ENCODE measurements at places on chromosomes 5 and 9.
A peak's percentile ranks its signal among the peaks of the same experiment; 100 is the strongest.

GRCh38 chr9:106403081-106403480 is 459.9 kb upstream of the ZNF462 start:
- peak; percentile 11 for DNase-seq

- no peak for DNase-seq
Measured at GRCh38 chr5:132849347-132849746, 16.9 kb downstream of the GDF9 start.

GRCh38 chr5:176675676-176676360 is 28.5 kb downstream of the TSPAN17 start:
- peak; percentile 59 for DNase-seq

DNA sequence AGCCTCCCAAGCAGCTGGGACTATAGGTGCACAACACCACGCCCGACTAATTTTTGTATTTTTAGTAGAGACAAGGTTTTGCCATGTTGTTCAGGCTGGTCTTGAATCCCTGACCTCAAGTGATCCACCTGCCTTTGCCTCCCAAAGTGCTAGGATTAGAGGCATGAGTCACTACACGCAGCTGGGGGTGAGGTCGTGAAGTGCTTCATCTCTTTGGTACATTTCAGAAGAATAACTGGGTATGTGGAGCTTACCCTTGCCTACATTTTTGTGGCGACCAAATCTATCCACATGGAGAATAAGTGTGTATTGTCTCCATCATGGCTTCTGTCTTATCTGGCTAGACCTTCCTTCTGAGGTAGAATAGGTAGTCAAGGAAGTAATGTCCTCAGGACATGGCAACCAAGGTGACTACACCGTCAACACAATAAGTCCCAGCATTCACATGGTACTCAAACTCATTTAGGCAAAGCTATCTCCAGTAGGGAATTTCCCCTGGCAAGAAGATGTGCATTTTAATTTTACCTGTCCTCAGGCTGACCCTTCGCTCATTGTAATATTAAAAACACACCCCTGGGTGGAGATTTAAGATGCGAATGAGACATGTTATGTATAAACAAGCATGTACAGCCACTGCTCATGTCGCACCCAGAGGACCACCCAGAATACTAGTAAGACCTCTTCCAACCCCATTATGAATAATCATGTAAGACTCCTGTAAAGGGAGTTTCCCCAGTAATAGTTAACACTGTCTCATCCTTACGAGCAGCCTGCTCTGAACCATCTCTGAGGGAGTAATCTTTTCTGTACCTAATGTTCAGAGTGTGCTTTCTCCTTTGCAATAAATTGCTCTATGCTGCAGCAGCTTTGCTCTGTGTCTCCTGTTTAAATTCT is 1173.2 kb downstream of the TAF11L14 start:
- DNase-seq: no peak

DNA sequence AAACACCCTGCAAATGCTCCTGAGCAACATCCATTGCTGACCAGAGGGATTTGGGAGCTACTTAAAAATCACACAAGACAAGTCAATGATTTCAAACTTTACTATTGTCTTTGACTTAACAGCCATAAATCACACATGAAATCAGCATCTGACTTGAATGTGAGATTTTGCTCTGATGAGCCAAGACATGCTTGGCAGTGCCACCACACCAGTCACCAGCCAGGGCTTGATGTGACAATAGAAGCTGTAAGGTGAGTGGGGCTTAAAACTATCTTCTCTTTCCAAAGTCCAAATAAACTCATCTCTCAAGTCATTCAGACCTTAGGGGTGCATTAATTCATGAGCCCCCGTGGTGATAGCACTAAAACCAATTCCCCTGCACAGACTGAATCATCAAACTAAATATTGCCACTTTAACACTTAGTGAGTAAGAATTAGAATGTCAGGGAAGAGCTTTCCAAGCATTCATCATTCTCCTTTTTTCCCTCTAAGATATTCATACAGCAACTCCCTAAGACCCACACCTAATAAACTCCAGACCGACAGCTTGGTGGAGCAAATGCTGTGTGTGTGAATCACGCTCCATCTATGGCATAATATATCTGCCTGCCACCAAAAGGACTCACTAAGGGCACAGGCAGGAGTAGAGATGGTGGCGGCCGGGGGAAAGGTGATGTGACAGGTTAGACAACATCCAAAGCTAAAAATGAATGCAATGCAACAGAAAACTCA is 119.4 kb downstream of the SPOCK1 start:
- DNase-seq: no peak

- no peak for DNase-seq
Measured at GRCh38 chr5:65482736-65483545, 1.2 kb upstream of the ADAMTS6 start.

GRCh38 chr5:31889001-31889561 is 250.2 kb downstream of the PDZD2 start:
- DNase-seq: no peak

GRCh38 chr5:54390539-54391031 is 64.9 kb upstream of the HSPB3 start:
- no peak for DNase-seq

GRCh38 chr5:131419877-131420276 is 156.0 kb downstream of the CDC42SE2 start:
- no peak for DNase-seq

GRCh38 chr9:118674942-118675341 is 694.3 kb downstream of the BRINP1 start:
- no peak for DNase-seq

DNA sequence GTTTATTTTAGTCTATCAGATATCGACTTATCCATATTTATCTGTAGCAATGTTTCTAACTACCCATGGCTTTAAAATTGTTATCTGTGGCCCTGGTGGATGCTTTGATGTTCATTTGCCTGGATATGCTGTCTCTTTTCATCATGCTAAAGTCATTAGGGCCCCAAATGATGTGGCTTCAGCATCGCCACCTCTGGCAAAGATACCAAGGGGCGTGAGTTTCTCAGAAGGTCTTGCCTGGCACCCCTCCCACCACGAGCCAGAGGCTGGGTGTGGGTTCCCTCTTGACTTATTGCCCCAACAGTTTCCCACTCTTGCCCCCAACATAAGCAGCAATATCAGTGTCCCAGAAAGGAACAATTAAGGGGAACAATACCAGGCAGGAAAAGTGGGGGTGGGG is 5.4 kb downstream of the ROPN1L start:
- no peak for DNase-seq

DNA sequence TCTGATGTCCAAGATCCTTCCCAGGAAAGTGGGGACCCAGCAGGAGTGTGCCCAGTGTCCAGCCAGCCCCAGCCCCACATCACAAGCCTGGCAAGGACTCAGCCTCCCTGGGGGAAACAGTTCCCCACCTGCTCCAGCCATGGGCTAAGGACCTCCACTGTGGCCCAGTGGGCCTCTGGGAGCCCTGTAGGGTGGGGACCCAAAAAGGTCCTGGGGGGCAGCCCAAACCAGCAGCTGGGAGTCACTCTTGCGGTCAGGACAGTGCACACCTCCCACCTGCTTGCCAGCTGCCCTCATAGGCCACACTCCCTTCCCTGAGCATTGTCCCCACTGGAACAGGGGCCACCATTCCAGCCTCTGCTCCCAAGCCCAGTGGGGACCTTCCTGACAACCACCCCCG is 1.7 kb downstream of the ABCA2 start:
- no peak for DNase-seq

DNA sequence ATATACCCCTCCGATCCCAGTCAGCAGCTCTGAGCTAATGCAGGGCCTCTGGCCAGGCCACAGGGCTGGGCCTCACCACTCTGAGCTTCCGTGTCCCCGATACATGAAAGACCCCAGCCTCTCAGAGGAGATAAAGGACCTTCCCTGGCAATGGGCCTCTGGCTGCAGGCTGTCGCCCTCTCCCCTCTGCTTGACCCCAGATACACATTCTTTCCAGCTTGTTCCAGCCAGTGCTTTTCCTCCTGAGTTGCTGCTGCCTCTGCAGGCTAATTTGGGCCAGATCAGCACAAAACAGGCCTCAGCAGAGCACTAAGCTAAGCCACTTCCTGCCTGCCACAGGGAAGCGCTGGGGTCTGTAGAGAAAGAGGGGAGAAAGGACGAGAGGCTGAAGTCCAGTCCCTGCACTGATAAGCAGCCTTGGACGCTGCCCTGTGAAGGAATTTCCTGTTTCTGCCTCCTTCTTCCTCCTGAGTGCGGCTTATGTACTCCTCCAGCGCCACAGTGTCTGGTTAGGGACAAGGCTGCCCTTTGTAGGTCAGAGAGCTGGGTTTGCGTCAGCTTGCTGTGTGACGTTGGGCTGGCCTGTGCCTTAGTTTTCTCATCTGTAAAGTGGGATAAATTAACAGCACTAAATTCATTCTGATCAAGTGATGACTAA is 73.0 kb upstream of the IL17B start:
- peak; percentile 89 for DNase-seq

DNA sequence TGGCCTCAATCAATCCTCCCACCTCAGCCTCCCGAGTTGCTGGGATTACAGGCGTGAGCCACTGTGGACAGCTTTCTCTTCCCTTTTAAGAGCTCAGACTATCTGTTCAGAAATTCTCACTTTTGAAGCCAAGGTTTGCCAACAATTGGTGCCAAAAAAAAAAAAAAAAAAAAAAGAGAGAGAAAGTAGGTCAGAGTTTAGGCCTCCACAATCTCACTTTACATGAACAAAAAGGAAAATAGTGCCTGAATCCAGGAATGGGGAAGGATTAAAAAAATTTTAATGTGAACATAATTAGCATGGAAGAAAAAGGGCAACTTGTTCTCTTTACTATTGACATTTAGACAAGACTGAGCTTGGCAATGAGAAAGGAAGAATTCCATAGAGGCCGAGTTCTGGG is 94.1 kb downstream of the NSG2 start:
- no peak for DNase-seq

DNA sequence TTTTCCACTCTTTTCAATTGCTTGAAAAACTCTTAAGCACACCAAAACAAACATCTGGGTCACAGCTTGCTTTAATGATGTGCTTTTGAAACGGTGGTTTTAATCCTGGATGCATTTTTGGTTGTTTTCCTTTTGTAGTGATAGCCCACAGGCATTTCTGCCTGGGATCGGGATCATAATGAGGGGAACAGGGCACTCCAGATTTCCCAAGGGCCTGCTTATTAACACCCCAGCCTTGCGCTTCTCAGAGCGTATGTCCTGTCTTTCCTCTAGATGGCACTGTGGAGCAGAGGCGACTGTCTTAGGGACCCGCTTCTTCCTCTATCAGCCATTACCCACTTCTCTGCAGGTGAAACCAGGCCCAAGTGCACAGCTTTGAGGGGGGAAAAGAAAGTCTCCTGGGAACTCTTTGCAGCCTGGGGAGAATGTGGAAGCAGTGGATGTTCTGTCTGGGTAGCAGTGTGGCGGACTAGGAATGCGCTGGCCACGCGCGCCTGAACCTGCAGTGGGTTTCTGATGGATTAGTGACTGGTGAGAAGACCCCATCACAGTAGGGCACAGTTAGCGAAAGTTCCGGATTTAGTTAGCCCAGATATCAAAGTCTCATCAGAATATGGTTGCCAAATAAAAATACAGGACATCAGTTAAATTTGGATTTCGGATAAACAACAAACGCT is 190.1 kb downstream of the GNA14 start:
- DNase-seq: peak; percentile 37

GRCh38 chr9:38025166-38025565 is 43.9 kb downstream of the SHB start:
- no peak for DNase-seq

DNA sequence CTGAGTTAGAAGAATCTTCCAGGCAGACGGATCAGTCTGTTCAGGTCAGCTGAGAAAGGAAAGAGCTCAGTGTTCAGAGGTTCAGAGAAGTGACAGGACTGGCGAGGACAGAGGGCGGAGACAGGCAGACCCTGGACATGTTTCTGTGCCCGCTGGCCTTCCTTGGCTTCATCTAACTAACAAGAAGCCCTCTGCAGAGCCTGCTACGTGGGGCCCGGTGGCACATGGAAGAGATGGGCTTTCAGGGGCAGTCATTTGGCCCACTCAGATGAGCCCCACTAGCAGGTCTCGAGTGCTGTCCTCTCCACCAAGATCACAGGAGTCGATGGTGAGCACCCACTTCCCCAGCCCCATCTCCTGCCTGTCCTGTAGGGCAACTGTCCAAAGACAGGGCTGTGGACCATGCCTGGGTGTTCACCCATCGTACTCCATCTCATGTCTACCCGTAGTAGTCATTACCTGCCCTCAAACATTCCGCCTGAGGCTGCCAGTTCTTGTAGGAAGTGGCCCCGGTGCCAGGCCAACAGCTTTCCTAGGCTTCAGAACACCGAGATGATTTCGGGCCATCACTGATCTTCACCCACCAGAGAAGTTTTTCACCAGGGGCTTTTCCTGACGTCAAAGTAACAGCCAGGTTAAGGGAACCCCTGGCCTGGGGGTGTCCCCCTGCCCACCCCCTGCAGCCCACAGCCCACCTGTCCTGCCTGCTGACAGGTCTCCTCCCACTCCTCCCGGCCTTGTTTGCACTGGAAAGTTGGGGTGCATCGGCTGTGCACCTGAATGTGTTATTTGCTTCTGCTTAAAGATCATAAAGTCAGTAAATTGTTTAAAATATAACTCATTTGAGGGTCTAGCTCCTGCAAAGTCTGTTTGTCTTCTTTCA is 14.0 kb downstream of the IRX2 start:
- no peak for DNase-seq

DNA sequence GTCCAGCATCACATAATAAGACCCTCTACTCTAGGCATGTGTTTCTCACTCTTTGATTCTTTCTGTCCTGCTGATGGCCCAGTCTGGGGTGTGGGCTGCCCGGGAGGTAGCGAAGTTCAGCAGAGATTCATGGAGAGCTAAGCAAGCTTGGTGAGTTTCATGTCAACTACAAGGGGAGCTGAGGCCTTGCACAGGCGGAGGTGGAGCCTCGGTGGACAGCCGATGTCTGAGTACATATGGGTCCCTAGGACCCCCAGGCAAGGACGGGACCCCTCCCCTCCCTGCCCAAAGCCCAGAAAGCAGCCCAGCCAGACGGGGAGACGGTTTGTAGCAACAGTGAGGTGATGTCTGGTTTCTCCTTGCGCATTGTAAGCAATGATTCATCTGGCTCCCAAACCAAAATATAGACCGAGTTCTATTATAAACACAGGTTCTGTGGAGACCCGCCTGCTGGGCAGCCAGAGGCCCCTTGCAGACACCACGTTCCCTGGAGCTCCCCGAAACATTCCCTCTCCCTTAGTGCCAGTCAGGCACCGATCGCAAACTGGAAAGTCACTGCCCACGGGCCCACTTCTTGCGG is 45.5 kb downstream of the COL27A1 start:
- no peak for DNase-seq

- no peak for DNase-seq
Measured at GRCh38 chr9:105216440-105217178, 27.8 kb upstream of the SLC44A1 start.

- no peak for DNase-seq
Measured at GRCh38 chr5:111194925-111195324, 29.3 kb upstream of the CAMK4 start.

DNA sequence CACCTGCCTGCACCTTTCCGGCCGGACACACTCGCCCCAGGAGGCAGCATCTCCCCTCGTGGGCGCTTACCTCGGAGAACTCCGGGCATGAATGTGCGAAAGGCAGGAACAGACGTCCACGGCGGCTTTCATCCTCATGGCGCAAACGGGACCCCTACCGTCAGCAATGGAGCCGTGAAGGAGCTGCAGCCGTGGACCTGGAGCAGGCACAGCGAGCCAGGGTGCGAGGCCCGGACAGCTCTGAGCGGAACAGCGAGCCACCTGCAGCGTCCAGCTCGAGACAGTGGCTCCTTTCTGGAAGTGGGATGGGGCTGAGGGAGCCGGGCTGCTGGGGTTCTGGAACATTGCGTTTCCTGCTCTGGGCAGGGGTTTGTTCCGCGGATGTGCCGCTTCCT is 7.8 kb upstream of the SLC6A19 start:
- no peak for DNase-seq

GRCh38 chr5:93164690-93165089 is 416.3 kb downstream of the NR2F1-AS1 start:
- DNase-seq: no peak
